ENCODE measurements at places on chromosomes 6 and 20.

GRCh38 chr20:37574199-37574890 is 46.7 kb upstream of the BLCAP start:
- DNase-seq = no peak

DNA sequence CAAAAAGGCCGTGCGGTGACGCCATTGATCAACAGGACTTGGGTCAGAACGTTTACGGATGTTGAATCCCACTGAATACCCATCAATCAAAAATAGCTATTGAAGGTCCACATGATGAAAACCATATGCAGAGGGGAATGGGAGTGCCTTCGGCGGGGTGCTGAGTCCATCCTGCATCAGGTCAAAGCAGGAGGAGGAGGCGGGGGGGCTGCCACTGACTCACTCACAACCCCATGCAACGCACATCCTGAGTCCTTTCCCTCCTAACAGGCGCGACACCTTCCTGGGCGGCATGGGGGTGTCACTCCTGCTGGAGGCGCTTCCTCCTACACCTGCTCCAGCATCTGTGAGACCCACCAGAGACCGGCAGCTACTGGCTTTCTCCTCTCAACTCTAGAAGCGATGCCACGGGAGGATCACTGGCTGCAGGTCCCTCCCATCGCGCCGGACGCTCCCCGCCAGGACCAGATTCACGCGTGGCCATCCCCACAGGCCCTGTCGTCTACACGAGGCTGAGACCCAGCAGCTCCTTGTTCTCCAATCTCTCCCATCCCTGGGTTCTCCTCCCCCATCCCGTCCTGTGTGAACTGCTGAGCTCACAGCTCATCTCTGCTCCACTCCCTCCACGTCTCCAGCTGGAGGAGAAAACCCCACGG is 170.6 kb upstream of the THBS2 start:
- DNase-seq = no peak

- no peak for DNase-seq
These were observed 235.6 kb downstream of the PLCB1 start for GRCh38 chr20:8367689-8368088.

GRCh38 chr6:79117752-79118151 is 39.7 kb upstream of the PHIP start:
- DNase-seq = peak; percentile 3

DNA sequence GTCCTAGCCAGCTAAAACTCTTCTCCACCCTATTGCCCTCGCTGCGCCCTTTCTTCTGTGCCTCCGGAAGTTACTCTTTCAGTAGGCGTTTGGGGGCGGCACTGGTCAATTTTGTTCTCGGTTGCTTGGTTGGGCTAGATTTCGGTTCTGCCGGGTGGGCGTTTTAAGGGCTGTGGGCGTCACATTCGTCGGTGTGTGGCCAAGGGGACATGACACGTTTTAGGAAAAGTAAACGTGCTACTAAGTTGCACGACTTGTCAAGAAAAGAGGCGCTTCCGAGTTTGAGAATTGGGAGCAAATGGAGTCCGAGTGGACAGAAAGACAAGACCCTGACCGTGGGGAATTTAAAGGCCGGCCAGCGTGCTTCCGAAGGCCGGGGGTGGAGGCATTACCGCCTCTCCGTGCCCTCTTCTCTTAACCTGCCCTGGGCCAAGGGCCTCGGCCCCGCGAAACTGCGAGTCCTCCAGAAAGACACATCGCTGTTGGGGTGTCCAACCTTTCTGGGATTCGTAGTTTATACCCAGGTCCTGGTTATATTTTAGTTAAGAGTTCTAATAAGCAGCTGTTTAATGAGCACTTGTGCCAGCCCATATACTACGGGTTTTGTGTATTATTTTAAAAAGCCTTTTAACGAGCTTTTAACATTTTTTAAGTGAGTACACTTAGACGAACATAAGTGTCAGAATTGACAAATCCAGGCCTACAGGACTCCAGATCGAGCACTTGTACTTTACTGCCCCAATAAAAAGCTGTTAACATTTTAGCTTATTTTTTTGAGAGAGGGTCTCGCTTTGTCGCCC is 664 bp upstream of the BAG6 start:
- no peak for DNase-seq

GRCh38 chr20:51529081-51529681 is 13.3 kb downstream of the NFATC2 start:
- DNase-seq = peak; percentile 58

DNA sequence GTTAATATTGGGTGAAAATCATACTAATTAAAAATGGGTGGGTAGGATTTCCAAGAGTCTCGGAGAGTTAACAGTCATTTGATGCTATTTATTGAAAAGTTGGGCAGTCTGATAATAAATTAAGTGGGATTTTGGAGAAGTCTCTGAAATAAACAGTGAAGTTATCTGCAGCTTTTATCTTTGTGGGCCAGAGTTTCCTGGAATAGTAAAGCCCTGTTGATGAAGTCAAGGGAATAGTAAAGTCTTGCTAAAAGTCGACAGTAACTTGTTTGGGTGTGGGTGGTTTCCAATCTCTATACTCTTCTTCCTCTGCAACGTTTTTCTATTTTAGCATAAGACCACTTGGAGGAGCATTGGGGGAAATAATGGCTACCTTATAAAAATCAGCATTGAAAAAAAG is 493.6 kb downstream of the EPM2A start:
- DNase-seq = peak; percentile 16

- DNase-seq = no peak
These were observed 65.9 kb downstream of the KLHL32 start for GRCh38 chr6:96990462-96990861.

GRCh38 chr20:49278036-49278817 is at the start of gene ZNFX1:
ZNFX1 (minus strand) TSS chr20:49278057; CDS start chr20:49275839, 2,218 bp downstream.
- DNase-seq = peak; percentile 96

GRCh38 chr6:46291880-46292279 is 121.1 kb upstream of the ENPP5 start:
- DNase-seq = no peak

DNA sequence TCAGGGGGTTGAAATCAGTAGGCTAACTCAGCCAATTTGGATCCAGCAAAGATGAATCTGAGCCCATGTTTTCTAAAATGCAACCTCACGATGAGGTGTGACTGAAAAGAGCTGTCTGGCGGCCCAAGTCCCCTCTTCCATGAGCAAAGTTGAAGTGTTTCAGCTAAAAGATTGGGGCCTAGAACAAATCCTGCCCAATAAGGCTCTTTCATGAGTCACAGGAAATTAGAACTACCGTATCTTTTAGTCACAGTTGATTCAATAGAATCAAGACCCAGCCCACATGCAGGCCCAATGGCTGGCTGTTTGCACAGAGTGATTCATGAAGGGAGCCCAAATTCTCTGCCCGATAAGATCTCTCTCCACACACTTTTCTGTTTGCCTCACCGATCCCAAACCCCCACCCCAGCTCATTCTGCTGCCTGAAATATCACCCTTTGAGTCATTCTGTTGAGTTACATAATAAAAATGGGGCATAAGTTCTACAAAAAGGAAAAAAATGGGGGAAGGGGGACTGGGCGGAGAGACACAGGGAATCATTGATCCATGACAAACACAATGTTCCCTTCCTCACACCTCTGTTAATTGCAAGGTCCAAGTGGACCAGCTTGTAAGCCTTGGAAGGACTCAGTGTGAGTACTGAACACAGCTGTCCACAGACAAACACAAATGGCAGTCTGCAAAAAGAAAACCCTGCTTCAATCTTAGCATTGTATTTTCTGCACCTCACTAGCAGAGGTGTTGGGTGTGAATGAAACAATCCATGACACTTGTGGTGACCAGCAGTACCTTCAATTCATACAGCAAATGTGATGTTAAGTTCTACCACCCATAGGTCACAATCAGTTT is 13.8 kb downstream of the FOXQ1 start:
- peak; percentile 95 for DNase-seq

- DNase-seq = no peak
These were observed 10.8 kb downstream of the DYNLRB1 start for GRCh38 chr20:34527016-34527415.

- no peak for DNase-seq
These were observed 873.5 kb downstream of the EPHA7 start for GRCh38 chr6:92545861-92546260.

DNA sequence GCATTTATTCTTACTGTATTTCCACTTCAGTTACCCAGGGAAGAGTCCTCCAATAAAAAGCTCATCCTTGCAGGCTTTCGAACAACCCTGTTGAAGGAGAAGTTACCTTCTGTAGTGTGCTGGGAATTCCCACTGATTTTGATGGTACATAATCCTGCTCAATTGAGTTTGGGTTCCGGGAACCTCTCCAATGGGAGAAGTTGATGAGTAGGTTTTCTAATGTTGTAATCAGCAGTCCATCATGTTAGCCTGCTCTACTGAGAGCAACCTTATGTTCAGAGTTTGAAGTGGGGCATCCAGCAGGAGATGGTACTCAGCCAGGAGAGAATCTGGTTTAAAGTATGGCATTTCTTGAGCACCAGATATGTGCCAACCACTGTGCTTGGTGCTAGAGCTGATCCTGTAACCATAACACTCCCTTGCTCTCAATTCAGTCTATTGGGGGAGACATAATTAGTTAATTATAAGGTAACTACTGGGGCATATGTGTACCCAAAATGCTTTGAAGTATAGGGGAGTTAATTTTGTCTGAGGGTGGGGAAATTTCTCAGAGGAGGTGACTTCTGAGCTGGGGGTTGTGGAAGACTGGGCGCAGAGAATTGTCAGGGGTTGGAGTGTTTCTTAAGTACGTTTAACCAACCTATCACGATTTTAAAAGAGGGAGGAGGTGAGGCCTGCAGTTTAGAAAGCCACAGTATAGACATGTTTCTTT is 2.1 kb downstream of the TOP1 start:
- DNase-seq = peak; percentile 62

DNA sequence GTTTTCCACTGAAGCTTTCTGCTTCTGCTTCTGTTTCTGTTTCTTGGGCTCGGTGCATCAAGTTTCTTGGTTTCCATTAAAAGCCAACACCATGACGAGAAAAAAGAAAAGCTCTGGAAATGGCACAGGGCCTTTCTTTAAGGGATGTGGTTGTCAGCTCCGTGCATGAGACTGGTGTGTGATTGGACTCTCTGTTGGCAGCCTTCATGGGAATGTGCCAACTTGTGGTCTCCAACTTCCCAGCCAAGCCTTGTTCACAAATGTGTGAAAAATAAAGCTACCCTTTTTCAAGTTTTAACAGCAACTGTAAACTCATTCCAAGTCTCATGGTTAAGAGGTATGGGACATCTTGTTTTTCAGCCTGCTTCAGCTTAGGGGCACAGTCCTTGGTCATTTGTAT is 68.7 kb upstream of the CST7 start:
- DNase-seq = no peak

Measured in iris pigment epithelial cell (primary cell).